ENCODE measurements at places on chromosomes 1 and 21. TPM values are rescaled to one million over a fixed set of nuclear protein-coding genes. Genes with fewer than 3 reads are reported as not detected.

RAB42 gene
- total RNA-seq = 6.8 TPM

PTPN7 gene
- not detected for total RNA-seq

PRDM16 gene
- 4.2 TPM for total RNA-seq

PRR9 gene
- total RNA-seq = not detected

NBPF6 gene
- not detected for total RNA-seq

SPATA6 gene
- 15.3 TPM for total RNA-seq

CHRM3 gene
- 0.98 TPM for total RNA-seq

TNFRSF4 gene
- total RNA-seq = 5.9 TPM

GOLT1A gene
- not detected for total RNA-seq

OSCP1 gene
- total RNA-seq = 5.8 TPM

DMBX1 gene
- total RNA-seq = not detected

KRTAP13-2 gene
- not detected for total RNA-seq

ZSWIM5 gene
- 0.39 TPM for total RNA-seq

All from cardiac ventricle fibroblast (primary cell).